NCI-H1105 (cell line): ENCODE measurements at places on chromosomes 5 and 9.

DNA sequence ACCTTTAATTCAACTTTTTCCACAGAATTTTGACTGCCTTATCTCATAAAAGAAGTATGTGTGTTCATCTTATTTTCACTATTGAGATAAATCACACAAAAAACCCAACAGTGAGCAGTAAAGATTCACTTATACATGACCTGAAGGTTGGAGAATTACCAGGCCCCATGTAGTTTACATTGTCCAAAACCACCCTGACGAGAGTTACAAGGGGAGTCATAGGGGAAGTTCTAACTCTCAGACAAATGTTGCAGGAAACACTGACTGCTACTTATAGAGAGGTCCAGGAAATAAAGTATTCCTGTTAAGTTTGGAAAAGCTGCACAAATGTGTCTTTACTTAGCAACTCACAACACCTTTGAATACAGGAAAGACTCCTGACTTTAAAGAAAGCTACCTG lies 14.1 kb downstream of the SPATA9 start:
- no peak for DNase-seq

- DNase-seq: no peak
Observed at GRCh38 chr5:130350131-130350530, 445.9 kb downstream of the CHSY3 start.

- DNase-seq: no peak
Observed at GRCh38 chr9:77933019-77933418, 98.6 kb downstream of the GNAQ start.

GRCh38 chr9:88578121-88579049 lies 43.4 kb downstream of the NXNL2 start:
- peak; percentile 54 for DNase-seq

- peak; percentile 34 for DNase-seq
Observed at GRCh38 chr5:39948867-39949468, 524.2 kb upstream of the DAB2 start.

- DNase-seq: no peak
Observed at GRCh38 chr5:178314961-178315820, 82.6 kb upstream of the PHYKPL start.

- no peak for DNase-seq
Observed at GRCh38 chr5:117794847-117795246, 1193.5 kb downstream of the DTWD2 start.

DNA sequence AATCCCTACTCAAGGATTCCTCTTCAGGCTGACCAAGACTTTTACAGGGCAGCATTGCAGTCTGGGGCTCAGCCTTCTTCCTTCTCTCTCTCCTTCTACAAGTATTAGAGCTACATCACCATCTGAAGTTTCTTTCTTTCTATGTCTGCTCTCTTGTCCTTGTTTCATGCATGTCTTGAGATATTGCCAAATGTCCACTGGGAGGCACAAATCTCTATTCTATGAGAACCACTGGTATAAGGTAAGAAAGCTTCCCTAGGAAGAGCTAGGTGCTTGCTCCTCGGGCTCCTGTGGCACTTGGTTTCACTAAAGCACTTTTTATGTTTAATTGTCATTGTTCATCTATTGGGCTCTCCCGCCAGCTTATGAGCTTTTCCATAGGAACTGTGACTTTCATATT lies 289.2 kb upstream of the PCSK5 start:
- DNase-seq: no peak

DNA sequence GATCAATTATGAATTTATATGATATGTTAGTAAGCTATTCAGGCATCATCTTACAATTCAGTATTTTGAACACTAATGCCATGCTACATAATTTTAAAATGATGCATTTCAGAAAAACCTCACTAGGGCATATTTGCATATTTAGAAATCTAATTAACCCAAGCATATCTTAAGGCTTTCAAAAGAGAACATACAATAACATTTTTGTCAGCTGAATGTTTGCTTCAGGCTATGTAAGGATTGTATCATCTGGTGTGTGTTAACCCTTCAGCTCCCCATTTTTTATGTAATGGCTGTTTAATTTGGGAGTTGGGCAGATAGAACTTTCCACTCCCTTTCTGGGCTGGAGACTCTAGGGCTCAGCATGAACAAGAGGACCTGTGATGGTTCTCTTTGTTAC lies 299.1 kb upstream of the EFNA5 start:
- DNase-seq: no peak

DNA sequence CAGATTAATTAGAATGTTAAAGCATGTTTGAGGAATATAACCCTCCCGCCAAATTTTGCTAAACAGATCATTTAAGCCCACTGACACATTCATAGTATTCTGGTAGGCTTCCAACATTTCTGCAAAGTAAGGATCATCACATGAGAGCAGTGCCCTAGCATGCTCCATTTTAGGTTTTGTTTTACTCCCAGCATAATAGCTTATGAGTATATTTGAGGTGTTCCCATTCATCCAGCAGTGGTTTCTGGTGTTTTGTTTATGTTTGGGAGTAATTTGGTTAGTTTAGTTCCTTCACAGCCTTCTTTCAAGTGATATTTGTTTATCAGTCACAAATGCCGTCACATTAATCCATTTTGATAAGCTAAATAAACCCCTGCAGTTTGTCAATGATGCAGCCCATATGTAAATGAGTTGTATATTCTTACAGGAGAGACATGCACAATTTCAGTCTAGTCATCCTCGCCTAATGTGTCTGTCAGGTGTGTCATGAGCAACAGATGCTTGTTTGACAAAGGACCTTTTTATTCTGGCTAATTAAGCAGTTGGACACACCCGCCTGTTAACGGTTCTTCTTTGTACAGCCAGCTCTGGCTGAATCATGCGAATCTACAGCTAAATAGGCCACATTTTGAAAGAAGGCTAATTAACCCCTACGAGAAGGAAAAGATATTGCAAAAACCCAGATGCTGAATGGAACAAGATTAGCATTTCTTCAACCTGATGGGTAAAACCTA lies 124.4 kb downstream of the RFX3 start:
- peak; percentile 86 for DNase-seq

DNA sequence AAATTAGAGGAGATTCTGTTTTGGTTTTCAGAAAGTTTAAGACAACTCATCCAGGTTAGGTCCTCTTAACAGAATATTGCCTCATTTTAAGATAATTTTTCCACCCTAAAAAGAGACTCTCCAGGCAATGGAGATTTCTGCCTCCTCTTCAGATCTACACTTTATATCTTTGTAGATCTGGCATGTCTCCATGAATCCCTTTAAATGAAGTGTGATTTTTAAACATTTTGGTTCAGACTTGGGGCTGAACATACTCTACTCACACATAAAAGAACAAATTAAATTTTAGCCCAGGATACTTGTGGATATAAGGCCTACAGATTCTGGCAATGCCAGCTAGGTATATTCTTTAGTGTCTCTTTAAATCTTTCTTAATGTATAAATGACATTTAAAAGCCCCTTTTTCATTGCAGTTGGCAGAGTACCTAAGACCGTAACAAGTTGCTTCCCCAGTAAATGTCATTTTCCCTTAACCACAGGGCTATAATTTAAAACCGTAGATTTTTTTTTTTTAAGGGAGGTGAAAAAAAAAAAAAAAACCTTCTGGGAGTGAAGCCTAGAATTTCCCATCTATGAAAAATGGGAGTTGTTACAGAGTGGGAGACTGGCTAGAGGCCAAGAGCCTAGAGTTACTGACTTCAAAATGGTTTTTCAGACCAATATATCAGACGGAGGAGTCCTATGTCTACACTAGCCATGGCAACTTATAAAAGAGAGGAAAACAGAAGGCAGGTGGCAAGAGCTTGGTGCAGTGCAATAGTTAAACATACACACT lies 207.8 kb upstream of the TARS1 start:
- peak; percentile 4 for DNase-seq

DNA sequence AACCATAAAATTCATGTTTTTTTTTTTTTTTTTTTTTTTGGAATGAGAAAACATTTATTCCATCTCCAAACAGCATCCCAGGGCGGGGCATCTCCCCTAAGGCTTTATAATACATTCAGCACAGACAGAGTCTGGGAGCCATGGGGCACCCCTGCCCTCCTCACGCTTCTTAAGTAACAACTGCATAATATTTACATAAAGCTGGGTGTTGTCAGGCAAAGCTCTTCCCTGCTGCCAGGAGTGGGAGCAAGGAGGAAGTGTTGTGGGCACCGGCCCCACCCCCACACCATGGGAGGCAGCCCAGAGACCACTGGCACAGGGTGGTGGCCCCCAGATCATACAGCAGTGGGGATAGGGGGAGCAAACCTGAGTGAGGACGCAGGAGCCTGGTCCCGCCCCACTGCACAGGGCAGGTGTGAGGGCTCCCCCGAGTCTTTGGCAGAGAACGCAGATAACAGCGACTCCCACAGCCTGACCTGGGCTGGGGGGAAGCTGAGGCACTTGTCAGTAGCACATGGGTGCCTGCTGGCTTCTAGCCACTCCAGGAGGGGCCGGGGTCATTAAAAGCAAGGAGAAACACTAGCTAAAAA lies 86.1 kb upstream of the CEP78 start:
- no peak for DNase-seq

- DNase-seq: no peak
Observed at GRCh38 chr5:82183828-82184227, 94.3 kb downstream of the RPS23 start.

- DNase-seq: no peak
Observed at GRCh38 chr5:166883016-166883415, 1408.4 kb upstream of the WWC1 start.

GRCh38 chr9:103243553-103243952 lies 248.4 kb downstream of the CYLC2 start:
- no peak for DNase-seq

DNA sequence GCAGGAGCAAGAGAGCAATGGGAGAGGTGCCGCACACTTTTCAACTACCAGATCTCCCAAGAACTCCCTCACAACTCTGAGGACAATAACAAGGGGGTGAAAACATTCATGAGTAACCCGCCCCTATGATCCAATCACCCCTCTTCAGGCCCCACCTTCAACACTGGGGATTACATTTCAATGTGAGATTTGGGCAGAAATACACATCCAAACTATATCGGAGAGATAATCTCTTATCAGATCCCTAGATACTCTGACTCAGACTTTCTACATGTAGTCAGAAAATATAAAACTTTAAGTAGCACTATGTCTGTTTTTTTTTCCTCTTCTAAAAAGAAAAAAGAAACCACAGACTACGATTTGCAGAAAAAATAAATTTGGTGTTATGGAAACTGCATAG lies 1595.9 kb upstream of the NUDT12 start:
- no peak for DNase-seq

DNA sequence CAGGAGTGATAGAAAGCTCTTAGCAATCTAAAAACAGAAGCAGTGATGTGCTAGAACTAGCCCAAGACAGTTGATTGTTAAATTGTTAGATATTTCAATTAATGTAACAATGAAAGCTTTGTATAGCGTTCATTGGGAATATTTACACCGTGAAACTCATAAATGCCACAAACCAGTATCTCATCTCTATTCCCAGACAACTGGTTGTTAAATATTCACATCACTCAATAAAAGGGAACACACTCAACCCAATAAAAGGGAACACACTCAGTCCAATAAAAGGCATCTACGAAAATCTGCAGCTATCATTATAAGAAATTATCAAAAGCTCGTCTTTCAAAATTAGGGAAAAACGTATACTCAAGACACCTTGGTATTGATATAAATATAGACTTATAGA lies 270.9 kb downstream of the CYLC2 start:
- no peak for DNase-seq

DNA sequence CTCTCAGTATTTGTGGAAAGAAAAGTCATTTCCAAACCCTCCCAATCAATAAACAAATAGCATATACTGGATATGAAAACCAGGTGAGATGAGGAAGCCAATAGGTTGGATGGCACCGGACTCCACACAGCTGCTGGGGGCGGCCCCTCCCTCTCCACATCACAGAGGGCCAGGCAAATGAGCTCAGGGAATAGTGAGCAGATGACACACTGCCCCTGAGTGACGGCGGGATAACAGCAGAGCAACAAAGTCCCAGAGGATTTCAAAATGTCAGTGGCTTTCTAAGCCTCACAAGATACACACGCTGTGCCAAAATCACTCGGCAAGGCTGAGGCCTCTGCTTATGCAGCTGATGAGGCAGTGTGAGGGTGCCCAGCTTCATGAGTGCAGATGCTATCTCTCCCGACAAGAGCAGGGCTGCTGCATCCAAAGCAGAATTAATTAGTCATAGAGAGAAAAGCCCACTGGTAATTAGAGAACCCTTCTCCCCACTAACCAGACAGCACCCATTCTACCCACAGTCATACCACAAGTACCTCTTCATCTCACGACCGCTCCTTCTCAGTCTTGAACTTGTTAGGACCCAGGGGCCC lies 235.0 kb upstream of the NFIL3 start:
- DNase-seq: no peak

- DNase-seq: no peak
Observed at GRCh38 chr5:31052937-31053658, 140.4 kb upstream of the CDH6 start.

GRCh38 chr5:112210430-112211005 lies 208.6 kb downstream of the EPB41L4A start:
- DNase-seq: peak; percentile 9

- no peak for DNase-seq
Observed at GRCh38 chr5:180171568-180172094, 37.4 kb downstream of the RASGEF1C start.

GRCh38 chr9:129561594-129562281 lies 59.2 kb downstream of the C9orf50 start:
- DNase-seq: peak; percentile 9

- DNase-seq: no peak
Observed at GRCh38 chr9:86274821-86275643, 7.3 kb downstream of the ISCA1 start.

DNA sequence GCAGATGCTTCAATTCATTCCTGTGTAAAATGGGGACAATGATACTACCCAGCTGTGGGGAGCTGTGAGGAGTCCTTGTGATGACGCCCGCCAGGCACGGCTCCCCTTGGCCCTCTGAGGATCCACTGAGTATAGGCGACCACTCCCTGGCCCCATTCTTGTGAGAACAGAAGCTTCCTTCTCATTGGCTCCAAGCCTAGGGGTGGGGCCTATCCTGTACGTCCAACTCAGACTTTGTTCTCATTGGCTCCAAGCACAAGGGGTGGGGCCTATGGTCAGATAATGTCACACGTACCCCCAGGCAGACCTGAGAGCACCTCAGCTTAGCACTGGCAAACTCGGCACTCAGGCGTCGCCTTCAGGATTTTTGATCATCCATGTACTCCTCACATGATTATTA lies 232.9 kb upstream of the MVB12B start:
- DNase-seq: no peak

DNA sequence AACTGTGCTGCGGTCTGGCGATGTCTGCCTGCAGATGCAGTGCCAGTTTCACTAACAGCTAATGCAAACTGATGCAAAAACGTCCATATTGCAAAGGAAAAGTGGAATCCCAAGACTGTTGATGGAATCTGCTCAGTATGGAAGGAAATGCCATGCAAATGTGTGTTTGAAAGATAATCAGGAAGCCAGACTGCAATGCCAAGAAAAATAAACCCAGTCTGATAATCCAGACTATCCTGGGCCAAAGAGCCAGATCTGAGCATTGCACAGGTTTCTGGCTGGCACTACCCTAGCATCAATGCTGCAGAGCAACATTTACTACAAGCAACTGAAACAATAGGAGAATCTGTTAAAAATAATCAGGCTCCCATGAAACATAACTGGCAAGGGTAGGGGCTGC lies 130.3 kb downstream of the FSTL4 start:
- DNase-seq: no peak

- DNase-seq: no peak
Observed at GRCh38 chr5:137040641-137041340, 458.3 kb downstream of the SPOCK1 start.

GRCh38 chr5:140042643-140043507 lies at the start of gene NRG2:
Gene NRG2, minus strand, starts transcription at chr5:140043299.
- peak; percentile 29 for DNase-seq
